Activated CD4-positive, alpha-beta memory T cell treated with anti-CD3 and anti-CD28 coated beads for 36 hours (primary cell): ENCODE measurements at places on chromosomes 3 and 15. TPM values are rescaled to one million over a fixed set of nuclear protein-coding genes. Genes with fewer than 3 reads are reported as not detected.

DNA sequence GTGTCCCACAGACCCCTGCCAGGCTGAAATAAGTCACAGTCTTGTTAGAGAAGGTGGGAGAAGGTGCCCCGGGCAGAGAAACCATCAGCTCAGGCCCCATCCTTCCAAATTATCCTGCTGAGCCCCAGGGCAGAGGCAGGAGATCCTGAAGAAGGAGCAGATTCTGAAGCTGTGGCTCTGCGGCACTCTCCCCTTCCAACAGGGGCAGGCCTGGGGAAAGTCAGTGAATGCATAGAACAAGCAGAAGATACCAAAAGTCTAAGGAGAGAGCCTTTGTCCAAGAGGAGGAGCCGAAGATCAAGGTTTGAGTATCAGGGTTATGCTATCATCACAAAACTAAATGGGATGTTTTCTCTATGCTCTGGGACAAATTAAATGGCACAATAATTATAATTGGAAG lies 249.3 kb downstream of the XXYLT1 start:
- no peaks in the 10 kb centered on the region for H3K36me3 ChIP-seq
- H3K27me3 ChIP-seq, result peaks cover 13% of the 10 kb centered on the region
- H3K4me1 ChIP-seq, result no peaks in the 10 kb centered on the region
- DNase-seq, result no peak
- no peak overlapping the region for H3K4me3 ChIP-seq

DNA sequence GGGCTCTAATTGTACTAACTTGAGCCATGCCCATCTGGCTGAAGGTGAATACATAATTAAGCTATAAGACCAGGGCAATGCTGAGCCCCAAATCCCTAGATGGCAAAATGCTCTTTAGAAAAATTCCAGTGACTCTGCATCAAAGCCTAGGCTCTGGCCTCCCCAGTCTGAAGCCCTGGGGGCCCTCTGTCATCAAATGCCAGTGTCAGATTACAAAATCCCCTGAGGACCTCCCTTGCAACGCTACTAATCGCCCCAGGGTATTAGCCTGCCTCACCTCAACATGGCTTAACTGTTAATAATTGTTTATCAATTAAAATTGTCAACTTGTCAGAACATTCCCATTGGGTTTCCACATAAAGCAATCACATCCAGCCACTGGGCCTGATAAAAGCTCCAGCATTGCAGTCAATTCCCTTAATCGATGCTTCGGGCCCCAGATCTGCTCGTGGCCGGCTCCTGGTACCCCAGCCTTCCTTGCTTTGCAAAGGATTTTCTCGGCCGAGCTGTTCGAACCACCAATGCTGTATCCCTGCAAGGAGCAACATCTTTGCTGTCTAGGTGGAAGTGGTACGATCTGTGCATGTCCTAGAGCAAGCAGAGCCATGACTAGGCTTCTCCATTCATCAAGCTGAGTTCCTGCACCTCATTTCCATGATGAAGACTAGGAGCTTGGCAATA lies 151.7 kb downstream of the MEGF11 start:
- H3K4me1 ChIP-seq, result peaks cover 7% of the 10 kb centered on the region
- no peaks in the 10 kb centered on the region for H3K36me3 ChIP-seq
- H3K27ac ChIP-seq, result no peak overlapping the region
- DNase-seq, result no peak

DNA sequence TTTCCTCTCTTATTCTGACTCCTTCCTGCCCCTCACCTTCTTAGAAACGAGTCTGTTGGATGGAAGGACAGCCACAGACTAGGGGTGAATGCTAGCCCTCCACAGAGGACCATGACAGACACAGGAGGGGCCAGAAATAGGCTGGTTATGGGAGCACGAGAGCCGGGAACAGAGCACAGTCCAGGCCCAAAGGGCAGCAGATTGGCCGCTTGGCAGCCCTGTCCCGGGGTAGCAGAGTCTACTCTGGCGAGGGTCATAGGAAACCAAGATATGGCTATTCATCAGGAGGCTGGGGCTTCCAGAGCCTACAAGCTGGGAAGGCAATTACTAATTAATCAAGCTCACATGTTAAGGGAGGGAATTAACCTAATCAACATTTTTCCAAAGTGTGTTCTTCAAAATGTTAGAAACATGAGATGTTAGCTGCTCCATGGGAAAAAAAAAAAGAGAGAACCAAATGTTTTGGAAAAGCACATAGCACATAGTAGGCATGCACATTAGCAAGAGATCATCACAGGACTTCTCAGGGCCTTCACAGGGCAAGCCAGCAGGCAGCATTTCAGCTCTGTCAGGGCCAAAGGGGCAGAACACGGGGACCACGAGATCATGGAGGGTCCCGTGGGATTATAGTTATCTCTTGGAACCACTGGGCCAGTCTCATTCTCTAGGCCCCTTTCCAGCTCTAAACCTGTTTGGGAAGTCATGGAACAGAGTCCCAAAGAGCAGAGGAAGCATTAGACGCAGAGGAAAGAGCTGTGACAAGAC lies 13.3 kb downstream of the SEMA3G start:
- no peaks in the 10 kb centered on the region for H3K36me3 ChIP-seq
- H3K27me3 ChIP-seq, result no peaks in the 10 kb centered on the region
- H3K4me1 ChIP-seq, result peaks cover 3% of the 10 kb centered on the region
- no peak for DNase-seq

DNA sequence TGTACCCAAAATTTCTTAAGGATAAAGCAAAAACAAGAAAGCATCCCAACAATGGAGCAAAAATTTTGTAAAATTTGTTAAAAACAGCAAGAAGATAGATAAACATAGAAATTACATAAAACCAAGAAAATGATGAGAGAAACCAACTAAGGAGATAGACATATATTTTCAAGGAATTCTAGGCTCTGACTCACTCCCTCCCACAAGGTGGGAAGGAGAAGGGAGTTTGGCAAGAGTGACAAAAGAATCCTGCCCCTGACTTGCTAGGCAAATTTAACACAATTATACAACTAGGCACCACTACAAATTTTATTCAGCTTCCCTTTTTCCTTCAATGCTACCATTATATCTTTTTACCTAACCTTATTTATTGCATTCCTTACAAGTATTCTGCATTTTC lies 70.9 kb downstream of the MYO9A start:
- no peak overlapping the region for H3K4me3 ChIP-seq
- H3K36me3 ChIP-seq, result peaks cover 13% of the 10 kb centered on the region
- H3K4me1 ChIP-seq, result peaks cover 2% of the 10 kb centered on the region
- DNase-seq, result no peak

AMT gene
- 2.4 TPM for total RNA-seq

GRCh38 chr3:87233805-87234204 lies 6.7 kb downstream of the CHMP2B start:
- H3K36me3 ChIP-seq, result peaks cover 8% of the 10 kb centered on the region
- DNase-seq, result no peak
- no peak overlapping the region for H3K27ac ChIP-seq
- H3K4me3 ChIP-seq, result no peak overlapping the region
- H3K4me1 ChIP-seq, result peaks cover 38% of the 10 kb centered on the region

DNA sequence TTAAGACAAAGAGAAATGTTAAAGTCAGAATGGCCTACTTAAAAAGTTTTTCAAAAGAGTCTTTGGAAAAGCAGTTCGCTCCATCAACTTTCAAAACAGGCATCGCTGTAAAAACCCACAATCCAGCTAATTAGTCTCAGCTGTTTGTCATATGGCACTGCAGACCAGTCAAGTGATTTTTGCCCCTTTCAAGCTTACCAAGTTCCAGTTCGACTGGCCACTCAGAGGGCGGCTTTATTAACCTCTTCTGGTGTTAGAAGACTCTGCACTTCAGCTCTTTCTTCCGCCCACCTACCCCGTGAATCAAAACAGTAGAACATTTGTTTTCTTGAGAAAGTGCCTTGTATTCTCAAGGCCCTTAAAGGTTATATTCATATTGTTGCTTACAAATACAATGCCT lies 19.3 kb downstream of the RAB27A start:
- peaks cover 63% of the 10 kb centered on the region for H3K36me3 ChIP-seq
- no peaks in the 10 kb centered on the region for H3K27me3 ChIP-seq
- peak overlapping the region; percentile 67 for H3K27ac ChIP-seq
- peak; percentile 40 for DNase-seq
- peaks cover 87% of the 10 kb centered on the region for H3K4me1 ChIP-seq
- H3K4me3 ChIP-seq, result peak overlapping the region; percentile 7

PLA2G4D gene
- total RNA-seq, result not detected

C3orf70 gene
- total RNA-seq, result not detected

GABRG3 gene
- not detected for total RNA-seq

DNA sequence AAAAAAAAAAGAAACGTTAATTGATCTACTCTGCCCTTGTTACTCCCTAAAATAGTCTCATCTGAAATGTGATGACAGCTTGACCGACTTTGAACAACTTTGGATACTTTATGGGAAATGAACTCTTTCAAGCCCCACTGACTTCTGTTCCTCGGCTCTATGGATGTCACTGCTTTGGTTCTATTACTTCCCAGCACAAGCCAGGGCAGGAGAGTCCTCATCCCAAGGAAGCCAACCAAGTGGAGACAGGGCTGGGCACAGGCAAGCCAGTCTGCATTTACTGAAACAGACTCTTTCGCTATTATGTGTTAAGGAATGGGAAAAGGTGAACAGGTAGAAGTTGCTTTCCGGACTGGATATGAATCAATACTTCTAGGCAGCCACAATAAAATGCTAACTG lies 444.0 kb downstream of the FOXP1 start:
- H3K27me3 ChIP-seq, result no peaks in the 10 kb centered on the region
- peaks cover 47% of the 10 kb centered on the region for H3K4me1 ChIP-seq
- peaks cover 3% of the 10 kb centered on the region for H3K36me3 ChIP-seq
- DNase-seq, result no peak

DNA sequence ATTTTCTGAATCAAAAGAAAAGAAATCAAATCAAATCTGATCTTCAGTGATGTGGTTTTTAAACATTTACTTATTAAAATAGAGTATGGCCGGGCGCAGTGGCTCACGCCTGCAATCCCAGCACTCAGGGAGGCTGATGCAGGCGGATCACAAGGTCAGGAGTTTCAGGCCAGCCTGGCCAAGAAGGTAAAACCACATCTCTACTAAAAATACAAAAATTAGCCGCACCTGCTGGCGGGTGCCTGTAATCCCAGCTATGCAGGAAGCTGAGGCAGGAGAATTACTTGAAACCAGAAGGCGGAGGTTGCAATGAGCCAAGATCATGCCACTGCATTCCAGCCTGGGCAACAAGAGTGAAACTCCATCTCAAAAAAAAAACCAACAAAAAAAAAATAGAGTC lies 169.1 kb downstream of the ULK4 start:
- no peaks in the 10 kb centered on the region for H3K4me1 ChIP-seq
- no peak overlapping the region for H3K27ac ChIP-seq
- DNase-seq, result no peak
- H3K36me3 ChIP-seq, result peaks cover 9% of the 10 kb centered on the region
- no peak overlapping the region for H3K4me3 ChIP-seq
- H3K27me3 ChIP-seq, result no peaks in the 10 kb centered on the region

DNA sequence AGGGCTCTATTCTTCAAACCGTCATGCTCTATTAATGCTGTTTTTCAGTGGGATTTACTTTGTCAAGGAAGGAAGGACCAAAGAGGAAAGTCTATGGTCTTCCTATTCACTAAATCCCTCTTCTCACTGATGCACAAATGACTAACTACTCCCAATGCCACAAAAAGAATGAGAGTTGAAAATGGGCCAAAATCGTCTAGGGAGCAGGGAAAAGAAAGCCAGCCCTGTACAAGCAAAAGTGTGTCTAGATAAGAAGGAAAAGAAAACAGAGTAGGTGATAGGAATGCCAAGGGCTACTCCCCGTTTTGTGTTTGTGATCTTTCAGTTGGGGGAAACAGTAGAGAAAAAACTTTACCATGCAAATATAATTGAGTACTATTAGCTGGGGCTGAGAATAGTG lies 97.2 kb upstream of the TMCO5A start:
- no peaks in the 10 kb centered on the region for H3K36me3 ChIP-seq
- H3K4me3 ChIP-seq, result no peak overlapping the region
- H3K27me3 ChIP-seq, result peaks cover 3% of the 10 kb centered on the region

P3H2 gene
- total RNA-seq, result not detected
